HFFc6 (cell line): ENCODE measurements at places on chromosomes 5 and 9. TPM values are rescaled to one million over a fixed set of nuclear protein-coding genes. Genes with fewer than 3 reads are reported as not detected.

ESM1 gene
- 7.7 to 54.1 TPM (median 12.9 TPM) in 3 replicates for total RNA-seq

MZB1 gene
- 0.14 TPM in 1 of 3 replicates, not detected in the others for total RNA-seq

- no peaks in the 10 kb centered on the region for H3K36me3 ChIP-seq
- H3K27me3 ChIP-seq = no peaks in the 10 kb centered on the region
- no peak overlapping the region for H3K27ac ChIP-seq
- no peak for DNase-seq
- no peaks in the 10 kb centered on the region for H3K4me1 ChIP-seq
Observed at GRCh38 chr9:104027295-104027694, 66.8 kb upstream of the SMC2 start.

DNA sequence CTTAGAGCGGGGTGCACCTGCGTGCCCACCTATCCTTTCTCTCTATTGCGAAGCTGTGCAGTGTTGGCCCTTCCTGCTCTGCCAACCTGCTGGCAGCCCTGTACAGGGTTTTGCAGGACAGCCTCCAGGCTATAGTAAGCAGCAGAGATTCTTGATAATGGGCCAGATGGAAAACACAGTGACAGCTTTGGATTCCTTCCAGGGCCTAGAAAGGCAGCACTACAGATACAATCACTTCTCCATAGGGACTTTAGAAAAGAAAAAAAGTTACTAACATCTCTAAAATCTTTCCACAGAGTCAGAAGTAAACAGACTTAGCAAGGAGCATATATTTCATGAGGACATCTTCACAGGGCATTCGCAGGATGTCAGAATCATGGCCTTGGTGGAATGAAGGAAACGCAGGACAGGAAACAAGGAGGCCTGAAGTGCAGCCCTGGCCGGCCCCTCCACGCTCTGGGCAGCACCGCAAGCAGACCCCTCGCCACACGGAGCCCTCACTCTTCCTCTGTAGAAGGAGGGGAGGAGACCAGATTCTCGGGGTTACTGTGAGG lies 172.1 kb upstream of the GAS1 start:
- peak; percentile 87 for DNase-seq
- no peaks in the 10 kb centered on the region for H3K27me3 ChIP-seq
- H3K4me1 ChIP-seq = peaks cover 39% of the 10 kb centered on the region

DNA sequence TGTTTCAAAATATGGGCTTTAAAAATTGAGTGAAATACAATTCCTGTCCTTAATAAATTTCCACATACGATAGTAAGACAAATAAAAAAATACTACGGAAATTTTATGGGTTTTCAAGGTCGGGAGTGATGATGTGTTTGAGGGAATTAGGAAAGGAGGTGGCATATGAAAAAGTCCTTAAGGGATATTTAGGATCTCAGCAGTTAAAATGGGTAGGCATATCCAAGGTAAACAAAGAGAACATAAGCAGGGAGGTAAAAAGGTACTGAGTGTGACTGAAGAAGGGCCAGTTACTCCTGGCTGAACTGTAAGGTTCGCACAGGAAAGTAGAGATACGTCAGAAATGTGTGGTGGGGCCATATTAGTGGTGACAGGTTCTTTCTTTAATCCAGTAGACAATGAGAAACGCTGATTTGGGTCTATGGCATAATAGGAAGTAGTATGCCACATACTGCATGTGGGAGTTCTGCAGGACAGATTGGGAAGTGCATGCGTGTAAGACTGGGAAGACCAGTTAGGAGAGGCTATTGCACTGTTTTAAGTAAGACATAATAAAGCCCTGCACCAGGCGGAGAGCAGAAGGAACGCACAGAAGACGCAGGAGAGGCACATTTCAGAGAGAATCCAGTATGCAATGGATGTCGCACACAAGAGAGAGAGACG lies 937 bp upstream of the HMGCR start:
- peaks cover 2% of the 10 kb centered on the region; the same call in 1 of the 2 replicates for H3K27me3 ChIP-seq
- H3K4me3 ChIP-seq = no peak overlapping the region
- H3K4me1 ChIP-seq = peaks cover 28% of the 10 kb centered on the region
- 0 out of 2 replicates have a peak, but pooled peaks cover 5% of the 10 kb centered on the region for H3K36me3 ChIP-seq
- peak; percentile 86 for DNase-seq
- no peak overlapping the region for H3K27ac ChIP-seq

GRCh38 chr5:17852740-17853139 lies 218.5 kb downstream of the TAF11L14 start:
- H3K27ac ChIP-seq = no peak overlapping the region
- no peak overlapping the region for H3K4me3 ChIP-seq
- DNase-seq = no peak
- no peaks in the 10 kb centered on the region for H3K27me3 ChIP-seq
- H3K4me1 ChIP-seq = no peaks in the 10 kb centered on the region
- H3K36me3 ChIP-seq = no peaks in the 10 kb centered on the region; the same call in 1 of the 2 replicates
